Hematopoietic multipotent progenitor cell treated with erythropoietin and hydrocortisone succinate and interleukin-3 and kit ligand, for 8 days (in vitro differentiated cells): ENCODE measurements at places on chromosomes 16 and 17.

DNA sequence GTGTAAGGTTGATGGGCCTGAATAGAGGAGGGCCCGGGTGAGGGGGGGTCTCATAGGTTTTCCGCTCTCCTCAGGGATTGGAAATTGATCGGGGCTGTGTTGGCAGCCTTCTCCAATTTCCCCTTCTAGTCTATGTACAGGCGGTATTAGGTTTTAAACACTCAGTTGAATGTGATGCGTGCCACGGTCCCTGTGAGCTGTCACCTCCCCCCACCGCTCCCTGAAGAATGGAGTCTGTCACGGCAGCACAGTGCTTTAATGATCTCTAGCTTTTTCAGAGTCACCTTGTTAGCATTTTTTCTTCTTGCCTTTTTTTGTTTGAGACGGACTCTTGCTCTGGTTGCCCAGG lies 800 bp downstream of the COX4I1 start:
- peak; percentile 12 for DNase-seq

DNA sequence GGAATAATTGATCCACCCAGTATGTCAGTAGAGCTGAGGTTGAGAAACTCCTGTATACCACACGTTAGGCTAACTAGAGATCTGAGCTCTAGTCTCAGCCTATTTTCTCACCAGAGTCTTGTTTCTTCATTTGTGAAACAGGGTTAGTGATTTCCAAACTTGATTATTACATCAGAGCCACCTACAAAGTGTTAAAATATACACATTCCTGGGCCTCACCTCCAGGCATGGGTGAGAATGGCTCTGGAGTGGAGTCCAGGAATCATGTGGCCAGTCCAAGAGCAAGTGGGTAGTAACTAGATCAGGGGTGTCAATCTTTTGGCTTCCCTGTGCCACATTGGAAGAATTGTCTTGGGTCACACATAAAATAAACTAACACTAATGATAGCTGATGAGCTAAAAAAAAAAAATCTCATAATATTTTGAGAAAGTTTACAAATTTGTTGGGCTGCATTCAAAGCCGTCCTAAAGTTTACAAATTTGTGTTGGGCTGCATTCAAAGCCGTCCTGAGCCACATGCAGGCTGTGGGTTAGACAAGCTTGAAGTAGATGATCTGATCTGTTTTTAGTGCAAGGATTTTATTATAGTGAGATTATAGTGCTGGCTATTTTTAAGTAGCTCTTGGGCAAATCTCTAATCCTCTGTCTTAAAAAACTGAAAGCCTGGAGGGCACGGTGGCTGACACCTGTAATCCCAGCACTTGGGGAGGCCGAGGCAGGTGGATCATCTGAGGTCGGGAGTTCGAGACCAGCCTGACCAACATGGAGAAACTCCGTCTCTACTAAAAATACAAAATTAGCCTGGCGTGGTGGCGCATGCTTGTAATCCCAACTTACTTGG lies 20.4 kb downstream of the PRCD start:
- DNase-seq = no peak

DNA sequence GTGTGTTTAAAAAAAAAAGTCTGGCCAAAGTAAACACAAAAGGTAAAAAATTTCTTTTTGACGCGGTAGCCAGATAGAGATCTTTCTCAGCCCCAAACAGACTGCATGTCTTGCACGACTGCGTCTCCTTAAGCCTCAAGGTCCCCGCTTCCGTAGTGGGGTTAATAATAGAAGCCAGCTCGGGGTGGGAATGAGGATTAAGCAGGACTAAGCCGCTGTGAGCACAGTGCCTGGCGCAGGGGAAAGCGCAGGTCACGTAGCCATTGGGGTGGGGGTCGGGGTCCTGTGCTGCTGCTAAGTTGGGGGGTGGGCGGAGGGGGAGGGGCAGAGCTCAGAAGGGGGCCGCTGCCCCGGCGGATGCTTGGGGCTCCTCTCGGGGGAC lies 521 bp downstream of the GGA2 start:
- peak; percentile 61 for DNase-seq

DNA sequence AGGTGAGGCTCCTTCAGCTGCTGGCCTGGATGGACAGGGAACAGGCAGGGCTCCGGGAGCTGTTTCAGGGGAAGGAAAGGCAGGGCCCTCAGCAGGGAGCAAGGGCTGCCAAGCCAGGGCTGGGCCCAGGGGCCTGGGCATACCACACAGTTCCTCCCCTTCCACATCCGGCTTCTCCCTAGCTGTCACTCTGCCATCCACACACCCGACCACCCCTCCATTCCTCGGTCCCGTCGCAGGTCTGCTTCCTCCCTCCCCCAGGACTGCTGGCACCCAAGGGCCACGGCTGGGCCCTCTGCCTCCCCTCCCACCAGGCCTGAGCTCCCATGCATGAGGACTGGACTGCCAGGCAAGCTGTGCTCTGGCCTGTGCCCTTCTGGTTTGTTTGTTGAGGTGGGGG lies 24.0 kb downstream of the CDIP1 start:
- DNase-seq = no peak

GRCh38 chr16:17431968-17432625 lies 38.7 kb downstream of the XYLT1 start:
- DNase-seq = no peak

DNA sequence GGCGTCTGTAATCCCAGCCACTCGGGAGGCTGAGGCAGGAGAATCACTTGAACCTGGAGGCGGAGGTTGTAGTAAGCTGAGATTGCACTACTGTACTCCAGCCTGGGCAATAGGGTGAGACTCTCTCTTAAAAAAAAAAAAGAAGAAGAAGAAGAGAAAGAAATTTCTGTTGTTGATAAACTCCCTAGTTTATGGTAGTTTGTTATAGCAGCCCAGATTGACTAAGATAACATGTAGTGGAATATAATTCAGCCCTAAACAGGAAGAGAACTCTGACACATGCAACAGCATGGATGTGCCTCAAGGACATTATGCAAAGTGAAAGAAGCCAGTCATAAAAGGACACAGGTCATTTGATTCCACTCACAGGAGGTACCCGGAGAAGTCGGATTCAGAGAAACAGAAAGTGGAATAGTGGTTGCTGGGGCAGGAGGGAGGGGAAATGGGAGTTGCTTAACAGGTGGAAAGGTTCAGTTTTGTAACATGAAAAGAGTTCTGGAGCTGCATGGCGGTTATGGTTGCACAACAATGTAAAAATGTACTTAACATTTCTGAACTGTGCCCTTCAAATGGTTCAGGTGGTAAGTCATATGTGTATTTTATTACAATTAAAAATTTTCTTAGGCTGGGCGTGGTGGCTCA lies 26.0 kb upstream of the PRM1 start:
- DNase-seq = no peak
